ENCODE measurements at places on chromosomes 16 and 17.

GRCh38 chr17:64449545-64449944 lies 630 bp downstream of the MILR1 start:
- DNase-seq, result no peak

DNA sequence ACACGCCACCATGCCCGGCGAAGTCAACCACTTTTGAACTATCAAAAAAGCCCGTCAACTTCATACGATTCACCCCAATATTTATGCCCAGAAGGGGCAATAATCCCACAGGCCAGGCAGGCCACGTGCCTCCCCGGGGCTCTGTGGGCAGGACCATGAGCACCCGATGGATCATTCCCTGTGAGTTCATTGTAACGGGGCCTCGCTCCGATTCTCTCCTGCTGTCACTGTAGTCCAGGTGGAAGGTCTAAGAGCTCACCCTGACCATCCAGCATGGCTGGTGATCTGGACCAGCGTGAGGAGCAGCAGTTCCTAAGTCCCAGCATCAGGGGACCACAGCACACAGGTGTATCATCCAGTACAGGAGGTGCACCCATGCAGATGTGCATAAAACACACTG lies 77.5 kb upstream of the DOC2B start:
- DNase-seq, result no peak

GRCh38 chr16:69315486-69316311 lies 4.5 kb downstream of the VPS4A start:
- DNase-seq, result no peak

GRCh38 chr17:34637548-34638525 lies 58.5 kb downstream of the TMEM132E start:
- peak; percentile 78 for DNase-seq

DNA sequence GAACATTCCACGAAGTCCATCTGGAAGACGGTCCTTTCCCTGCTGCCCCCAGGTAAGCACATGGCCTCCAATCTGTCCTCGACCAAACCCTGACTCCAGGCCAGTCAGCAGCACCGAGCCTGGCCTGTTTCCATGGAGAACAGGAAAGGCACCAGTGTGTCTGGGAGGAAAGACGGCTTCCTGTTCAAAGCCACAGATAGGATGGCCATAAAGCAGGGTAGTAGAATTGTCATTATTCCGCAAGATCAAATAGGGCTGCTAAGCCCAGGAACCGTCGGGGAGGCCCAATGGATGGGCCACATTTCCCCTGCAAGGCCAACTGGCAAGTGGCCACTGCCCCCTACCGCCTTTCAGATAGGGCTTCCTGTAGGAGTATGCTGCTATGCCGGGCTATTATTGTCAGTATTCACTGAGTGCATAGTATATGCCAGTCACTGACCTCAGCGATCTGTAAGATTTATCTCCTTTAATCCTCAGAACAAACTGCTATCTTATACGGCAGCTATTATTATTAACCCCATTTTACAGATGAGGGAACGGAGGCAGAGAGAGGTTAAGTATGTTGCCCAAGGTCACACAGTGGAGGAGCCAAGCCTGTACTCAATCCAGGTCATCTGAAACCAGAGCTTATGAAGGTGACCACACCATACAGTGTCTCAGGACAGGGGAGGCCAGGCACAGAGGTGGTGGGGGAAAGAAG lies 23.0 kb upstream of the PLCG2 start:
- DNase-seq, result no peak

DNA sequence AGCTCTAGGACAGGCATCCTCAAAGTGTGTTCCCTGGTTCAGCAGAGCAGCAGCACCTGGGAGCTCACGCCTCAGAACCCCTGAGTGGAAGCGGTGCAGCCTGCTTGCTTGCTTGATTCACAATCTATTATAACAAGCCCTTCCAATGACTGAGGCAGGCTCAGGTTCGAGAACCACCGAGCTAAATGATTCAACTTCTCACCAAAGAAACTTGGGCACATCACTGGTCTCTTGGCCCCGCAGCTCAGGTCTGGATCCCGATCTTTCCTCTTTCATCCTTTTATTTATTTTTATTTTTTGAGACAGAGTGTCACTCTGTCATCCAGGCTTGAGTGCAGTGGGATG lies 24.5 kb downstream of the CLUH start:
- DNase-seq, result no peak

GRCh38 chr17:37823996-37824395 lies 79.1 kb upstream of the HNF1B start:
- DNase-seq, result no peak

GRCh38 chr16:88287219-88287618 lies 95.5 kb upstream of the ZNF469 start:
- no peak for DNase-seq

DNA sequence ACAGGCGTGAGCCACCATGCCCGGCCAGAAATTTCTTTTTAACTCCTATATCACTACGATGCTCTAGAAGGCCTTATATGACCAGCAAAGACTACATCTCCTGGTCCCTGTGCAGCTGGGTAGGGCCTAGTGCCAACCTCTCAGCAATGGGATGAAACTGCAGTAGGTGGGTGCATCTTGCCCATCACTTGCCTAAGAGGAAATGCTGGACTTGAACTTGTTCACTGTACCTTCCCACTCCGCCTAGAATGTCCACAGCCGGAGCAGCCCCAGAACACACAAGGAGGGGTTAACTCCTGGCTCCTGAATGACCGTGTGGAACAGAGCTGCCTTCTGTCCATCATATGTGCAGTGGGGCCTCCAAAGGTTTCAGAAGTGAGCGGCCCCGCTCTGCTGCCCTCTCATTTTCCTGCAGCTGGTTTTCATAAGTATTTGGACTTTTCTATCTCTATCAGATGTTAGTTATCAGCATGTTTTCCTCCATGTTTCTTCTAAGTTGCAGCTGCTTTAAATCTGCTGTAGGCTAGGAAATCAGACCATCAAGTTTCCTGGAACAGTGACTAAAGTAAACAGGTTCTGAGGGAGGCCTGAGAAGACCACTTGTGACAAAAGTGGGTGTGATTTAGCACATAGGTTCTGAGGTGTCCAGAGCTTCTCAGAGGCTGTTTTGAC lies 52.5 kb downstream of the WSB1 start:
- DNase-seq, result no peak

DNA sequence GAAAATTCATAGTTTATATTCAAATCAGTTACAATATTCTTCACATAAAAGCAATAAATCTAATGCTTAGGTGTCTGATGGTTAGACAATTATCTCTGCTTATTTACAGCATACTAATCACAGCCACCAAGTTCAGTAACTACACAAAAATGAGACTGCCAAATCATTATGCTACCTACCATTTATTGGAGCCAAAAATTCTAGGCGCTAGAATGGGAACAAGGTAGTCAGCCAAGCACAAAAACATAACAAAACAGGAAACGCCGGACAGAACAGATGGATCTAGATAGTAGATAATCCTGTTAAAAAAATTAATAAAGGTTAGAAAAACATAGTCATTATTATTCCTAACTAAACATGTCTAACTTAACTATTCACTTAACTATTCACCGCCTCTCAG lies 3.6 kb downstream of the ARL6IP1 start:
- no peak for DNase-seq

- DNase-seq, result peak; percentile 30
Observed at GRCh38 chr17:17723354-17724261, 42.4 kb downstream of the RAI1 start.

- peak; percentile 60 for DNase-seq
Observed at GRCh38 chr17:80005360-80006338, 30.0 kb downstream of the TBC1D16 start.

GRCh38 chr17:61420052-61420451 lies 20.4 kb downstream of the TBX2 start:
- DNase-seq, result no peak

DNA sequence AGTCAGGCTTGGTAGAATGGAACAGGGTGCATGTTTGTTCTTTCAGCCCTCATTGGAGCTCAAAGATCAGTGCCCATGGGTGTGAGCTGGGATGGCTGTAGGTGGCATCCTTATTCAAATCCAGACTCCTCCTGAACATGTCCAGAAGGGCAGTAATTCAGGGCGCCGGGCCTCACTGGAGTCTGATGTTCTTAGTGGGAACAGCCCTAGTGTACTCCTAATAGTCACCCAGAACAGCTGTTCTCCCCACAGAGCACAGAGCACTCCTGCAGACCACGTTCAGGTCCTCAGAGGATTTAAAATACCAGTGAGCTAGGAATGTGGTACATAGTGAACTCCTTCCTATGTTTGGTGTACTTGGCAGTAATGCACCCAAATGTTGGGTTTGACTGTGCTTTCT lies 96.2 kb downstream of the BANP start:
- no peak for DNase-seq

DNA sequence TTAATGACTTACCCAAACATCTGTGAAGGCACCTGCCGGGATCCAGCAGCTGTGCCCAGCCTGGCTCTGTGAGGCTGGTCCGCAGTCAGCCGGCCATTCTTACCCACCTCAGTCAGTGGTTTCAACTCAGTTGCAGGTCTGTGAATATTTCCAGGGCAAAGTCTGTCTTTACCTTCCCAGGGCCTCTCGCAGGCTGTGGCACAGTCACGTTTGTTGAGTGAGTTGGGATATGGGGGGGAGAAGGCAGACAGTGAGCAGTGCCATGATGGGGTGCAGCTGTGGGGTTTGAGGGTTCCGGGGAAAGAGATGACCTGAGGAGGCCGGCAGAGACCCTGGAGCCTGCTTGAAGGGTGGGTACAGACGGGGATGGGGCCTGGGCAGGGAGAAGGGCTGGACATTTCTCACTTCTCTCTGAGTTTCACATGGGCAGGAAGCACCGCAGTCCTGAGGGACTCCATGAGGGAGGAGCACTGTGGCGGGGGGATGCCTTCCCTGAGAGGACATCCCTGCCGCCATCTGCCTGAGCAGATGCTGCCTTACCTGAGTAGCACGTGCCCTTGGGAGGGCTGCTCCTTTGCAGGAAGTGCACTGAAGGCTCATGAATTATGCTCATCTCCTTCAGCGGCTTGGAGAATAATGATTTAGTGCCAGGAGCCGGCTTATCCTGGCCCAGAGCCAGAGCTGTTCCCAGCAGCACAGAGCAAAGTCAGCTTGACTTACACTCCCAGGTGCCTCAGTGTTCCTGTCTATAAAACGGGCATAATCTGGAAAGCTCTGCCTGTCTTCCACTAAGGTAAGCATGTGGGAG lies 48.1 kb downstream of the KSR1 start:
- no peak for DNase-seq

- no peak for DNase-seq
Observed at GRCh38 chr16:72947379-72948237, 100.3 kb downstream of the ZFHX3 start.

DNA sequence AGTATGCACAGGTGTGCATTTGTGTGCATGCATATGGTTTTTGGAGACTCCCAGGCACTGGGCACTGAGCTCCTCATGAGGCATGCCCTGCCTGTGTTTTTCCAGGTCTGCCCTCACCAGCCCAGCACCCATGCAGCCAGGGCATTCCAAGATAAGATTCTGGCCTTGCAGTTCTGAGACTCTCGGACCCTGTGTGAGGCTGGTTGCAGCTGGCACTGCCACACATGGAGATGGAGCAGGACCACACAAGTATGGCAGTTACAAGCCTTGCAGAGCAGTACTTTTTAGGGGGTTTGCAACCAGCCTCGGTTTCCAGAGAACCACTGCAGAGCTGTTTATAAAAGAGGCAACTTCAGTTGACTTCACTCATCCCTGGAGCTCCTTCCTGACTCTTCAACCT lies 10.2 kb downstream of the SLC6A2 start:
- DNase-seq, result no peak

DNA sequence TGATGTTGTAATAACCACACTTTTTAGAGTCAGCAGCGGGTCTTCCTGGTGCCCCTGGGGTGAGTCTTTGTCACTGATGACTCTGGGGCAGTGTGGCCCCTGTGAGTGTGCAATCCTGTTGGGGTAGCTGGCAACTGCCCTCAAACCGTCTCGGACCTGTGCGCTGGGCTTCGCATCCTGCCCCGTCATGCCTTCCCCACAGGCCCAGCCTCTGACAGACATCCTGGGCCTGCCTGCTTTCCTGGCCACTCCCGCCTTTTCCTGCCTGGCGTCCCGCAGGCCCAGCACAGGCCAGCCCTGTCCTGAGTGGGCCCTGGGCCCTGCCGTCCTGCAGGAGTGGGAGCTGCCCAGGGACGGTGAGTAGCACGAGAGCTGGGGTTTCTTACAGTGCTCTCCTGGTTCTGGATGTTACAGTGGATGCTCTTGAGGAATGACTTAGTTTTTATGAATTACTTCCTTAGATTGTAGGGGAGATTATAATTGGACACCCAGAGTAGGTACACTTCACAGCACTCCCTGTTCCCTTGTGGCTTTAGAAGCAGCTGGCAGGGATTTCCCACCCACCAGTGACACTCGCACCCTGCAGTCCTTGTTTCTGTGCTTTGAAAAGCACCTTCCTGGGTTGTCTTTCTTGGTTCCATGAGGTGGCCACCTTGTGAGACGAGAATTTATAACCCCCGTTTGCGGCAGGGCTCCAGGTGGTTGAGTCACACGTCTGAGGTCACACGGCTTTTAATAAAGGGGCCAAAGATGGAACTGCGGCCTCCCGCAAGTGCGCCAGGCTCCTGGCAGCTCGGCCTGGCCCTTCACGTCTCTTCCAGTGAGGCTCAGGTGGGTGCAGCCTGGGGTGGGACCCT lies 50.0 kb upstream of the CAPN15 start:
- no peak for DNase-seq
